Stimulated activated CD8-positive, alpha-beta memory T cell treated with anti-CD3 and anti-CD28 coated beads, Interleukin-15, amount 100 ng/mL, for 24 hours (primary cell): ENCODE measurements at places on chromosomes 2 and 18.

DNA sequence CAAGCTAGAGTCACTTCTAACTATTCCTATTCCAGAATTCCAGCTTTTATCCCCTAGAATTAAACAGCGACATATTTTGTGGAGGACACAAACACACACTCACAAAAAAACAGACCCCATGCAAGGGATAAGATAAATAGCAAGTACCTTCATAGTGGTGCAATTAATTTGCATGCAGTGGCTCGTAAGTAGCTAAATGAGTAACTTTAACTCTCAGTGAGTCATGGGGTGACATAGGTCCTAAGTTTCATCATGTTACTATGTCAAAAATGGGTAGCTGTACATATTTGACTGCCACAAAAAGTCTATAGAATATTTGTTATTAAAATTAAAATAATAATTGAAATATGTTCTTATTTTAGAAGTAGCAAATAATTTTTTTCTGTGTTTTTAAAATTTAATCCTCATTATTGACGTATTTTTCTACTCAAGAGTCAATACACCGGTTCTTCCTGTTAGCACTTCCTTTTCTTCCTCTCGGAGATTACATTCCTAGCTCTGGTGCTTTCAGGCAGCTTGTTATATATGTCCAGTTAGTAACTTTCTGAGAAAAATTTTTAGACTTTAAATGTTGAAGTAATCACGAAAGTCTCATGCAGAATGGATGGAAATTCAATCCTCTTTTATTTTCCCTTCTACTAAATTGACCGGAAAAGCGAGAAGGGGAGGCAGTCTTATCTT, 247.0 kb downstream of the KCNH7 start:
- DNase-seq = no peak

GRCh38 chr2:239121600-239122012, 273.7 kb downstream of the TWIST2 start:
- DNase-seq = no peak

DNA sequence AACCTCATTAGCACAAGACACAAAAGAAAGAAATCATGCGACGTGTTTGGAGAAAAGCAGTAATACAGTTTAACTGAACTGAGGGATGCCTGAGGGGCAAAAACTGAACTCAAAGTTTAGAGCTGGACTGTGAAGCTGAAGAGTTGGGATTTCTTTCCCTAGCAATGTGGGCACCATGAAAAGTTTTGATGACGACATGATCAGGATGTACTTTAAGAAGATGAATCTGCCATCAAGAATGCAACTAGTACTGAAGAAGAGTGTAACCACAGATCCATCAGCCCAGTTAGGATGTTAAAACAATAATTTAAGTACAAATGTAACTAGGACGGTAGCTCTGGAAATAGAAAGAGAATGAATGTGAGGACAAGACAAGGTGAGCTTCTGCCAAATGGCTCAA, 196.2 kb downstream of the VWC2L start:
- DNase-seq = no peak

DNA sequence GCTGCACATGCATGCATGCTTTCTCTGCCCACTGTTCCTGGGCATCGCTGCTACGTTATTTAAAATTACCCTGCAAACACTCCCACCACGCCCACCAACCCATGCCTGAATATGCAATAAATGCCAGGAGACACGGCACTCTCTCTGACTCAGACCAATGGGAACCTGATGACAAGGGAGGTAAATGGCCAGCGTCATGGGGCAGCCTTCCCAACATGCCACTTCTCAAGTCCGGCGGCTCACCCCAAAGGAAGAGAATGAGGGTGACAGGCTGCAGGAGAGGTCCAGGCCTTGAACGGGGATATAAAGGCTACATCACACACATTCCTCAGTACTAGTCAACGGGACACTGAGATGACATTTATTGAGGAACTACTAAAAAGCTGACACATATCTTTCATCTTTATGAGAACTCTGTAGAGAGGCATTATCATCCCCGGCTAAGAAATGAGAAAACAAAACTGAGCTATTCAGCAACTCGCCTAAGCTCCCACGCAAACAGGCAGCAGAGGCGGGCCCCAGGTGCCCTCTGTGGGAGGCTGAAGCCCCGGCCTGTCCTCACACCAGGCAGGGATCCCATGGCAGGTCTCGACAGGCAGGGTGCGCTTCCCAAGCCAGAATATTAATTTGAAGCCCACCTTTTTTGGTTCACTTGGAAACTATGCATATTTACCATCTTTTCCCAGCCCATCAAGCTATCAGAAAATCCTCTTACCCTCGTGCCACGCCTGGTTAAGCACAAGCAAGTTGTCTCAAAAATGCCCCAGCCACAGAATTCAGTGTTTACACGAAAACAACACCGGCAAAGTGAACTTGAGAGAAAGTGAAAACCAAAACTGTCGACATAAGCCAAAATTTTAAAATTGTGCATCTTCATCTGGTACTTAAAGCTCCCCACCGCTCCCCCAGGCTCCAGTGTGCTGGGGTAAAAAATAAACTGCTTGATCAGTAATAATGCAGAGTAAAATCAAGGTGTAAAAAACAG, 166.3 kb downstream of the HDAC4 start:
- no peak for DNase-seq

GRCh38 chr18:66729442-66730239, 125.8 kb upstream of the CDH19 start:
- DNase-seq = no peak

- no peak for DNase-seq
These were observed 9.9 kb downstream of the NCAPH start for GRCh38 chr2:96345438-96345837.

DNA sequence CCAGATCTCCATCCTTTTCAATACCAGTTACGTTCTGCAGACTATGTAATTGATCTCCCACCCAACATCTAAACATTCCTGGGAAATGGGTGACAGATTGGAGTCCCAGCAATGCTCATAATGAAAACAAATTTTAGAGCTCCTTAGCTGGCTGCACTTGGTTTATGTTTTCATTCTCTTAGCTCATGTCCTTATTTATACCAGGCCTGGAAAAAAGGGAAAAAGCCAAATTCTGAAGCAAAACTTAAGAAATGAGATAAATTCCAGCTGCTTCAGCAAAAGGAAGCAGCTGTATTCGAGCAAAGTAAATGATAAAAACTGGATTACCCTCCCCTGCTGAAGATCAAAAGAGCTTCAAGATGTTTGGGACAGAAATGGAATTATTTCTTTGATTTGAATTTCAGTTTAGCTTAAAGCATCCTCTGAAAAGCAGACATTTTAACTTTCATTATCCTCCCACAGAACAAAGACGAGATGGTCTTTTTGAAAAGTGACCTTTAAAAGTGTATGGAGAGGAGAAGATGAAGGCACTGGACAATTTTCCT, 196.5 kb upstream of the THUMPD2 start:
- no peak for DNase-seq

DNA sequence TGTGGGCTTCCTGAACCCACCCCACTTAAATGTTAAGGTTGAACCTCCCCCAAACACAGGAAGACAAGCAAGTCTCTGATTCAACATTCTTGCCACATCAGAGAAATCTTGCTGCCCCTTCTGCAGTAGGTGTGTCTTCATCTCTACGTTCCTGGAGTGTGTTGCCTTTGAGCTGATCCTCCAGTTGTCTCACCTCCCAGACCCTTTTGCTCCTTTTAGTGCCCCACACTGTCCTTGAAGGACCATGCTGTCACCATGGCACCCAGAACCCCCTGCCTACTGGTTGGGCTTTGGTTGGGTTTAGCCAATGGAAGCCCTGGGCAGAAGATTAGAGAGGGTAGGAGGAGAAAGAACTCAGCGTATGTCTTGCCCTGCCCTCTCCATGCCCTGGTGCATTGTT, 10.7 kb downstream of the CAB39 start:
- no peak for DNase-seq
